NCI-H1436 treated with DMSO at 0.1 percent for 48 hours (cell line): ENCODE measurements at places on chromosomes 1 and 21.

DNA sequence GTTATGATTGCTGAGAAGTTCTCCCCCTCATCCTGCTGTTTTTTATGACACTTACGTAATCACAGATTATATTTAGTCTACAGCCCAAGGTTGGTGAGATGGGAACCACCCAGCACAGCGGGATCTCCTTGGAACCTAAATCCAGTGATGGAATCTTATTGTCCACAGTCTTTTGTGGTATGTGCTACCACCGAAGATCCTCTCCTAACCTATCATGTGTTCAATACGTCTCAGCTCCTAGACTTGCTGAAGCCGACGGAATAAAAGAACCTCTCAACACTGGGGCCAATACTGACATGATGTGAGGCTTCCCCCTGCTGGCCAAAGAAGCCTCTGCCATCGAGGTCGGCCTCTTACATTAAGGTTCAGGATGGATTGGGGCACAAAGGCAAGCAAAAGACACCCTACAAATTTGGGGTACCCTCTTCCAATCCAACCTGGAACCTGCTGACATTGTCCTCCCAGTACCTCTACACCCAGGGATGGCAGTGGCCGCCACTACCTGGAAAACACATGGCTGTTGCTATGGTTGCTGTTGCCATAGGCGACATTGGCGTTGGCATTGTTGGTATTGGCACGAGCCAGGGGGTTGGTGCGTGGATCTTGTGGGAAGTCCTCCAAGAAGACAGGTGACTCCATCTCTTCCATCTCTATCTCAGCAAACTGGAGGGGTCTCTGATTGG is 19.4 kb upstream of the KIF21B start:
- DNase-seq: no peak

DNA sequence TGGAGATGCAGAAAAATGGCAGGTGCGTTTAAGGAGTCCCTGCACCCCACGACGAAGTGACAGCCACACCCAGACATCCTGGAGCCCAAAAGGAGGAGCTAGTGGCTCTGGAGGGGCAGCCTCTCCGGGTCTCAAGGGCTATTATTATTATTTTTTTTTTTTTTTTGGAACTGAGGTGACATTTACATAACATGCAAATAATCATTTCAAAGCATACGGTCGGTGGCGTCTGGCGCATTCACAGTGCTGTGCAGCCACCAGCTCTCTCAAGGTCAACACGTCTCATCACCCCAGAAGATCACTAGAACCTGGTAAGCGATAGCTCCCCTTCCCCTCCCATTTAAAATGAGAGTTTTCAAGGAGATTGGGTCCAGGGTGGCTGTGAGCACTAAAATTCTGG is 67.5 kb upstream of the PDE9A start:
- no peak for DNase-seq

DNA sequence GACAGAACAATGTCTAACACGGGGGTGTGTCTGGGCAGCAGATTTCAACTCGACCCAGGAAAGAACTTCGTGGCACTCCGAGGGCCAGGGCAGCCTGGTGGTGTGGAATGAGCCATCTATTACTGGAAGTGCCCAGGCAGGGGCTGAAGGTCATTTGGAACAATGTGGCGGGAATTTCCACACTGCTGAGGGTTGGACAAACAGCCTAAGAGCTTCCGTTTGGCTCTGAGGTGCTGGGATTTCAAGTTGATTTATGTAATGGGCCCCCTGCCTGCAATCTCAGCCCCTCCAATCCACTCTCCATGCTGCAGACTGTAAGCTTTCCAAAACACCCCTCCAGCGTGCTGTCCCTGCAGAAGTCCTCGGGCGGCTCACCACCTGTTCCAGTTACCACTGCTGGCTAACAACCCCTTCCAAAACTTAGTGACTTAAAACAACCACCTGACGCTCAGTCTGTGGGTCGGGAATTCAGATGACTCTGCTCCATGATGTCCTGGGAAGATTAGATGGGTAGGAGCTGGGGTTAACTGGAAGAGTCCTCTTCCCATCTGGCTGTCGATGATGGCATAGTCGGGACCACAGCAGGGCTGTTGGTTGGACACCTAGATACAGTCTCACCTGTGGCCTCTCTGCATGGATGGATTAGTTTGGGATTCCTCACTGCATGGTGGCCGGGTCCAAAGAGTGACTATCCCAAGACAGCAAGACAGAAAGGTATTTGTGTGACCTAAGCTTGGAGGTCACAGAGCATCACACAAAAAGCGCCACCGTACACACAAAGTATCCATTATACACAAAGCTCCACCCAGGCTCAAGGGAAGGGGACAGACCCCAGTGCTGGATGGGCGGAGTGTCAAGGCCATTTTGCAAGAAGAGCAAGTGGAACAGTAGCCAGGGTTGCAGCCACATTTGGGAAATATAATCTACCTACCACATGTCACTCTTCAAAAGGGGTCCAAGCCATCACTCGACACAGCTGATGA is 89.7 kb upstream of the IFFO2 start:
- DNase-seq: no peak

DNA sequence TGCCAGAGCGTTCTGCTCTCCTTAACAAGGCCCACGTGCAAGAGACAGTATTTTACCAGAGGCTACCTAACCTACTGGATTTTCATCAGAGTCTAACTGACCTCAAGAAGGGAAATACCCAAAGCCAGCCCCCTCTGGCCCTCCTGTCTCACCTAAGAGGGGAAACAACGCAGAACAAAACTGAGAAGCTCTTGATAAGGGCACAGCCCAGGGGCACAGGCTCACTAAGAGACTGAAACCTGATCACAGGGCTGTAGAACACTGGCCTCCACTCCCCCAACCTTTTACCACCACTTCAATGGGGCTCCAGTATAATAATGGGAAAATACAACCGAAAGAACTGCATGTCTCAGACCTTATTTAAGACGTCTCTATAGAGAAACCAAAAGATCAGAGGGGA is 449.5 kb upstream of the CAMK1G start:
- no peak for DNase-seq

DNA sequence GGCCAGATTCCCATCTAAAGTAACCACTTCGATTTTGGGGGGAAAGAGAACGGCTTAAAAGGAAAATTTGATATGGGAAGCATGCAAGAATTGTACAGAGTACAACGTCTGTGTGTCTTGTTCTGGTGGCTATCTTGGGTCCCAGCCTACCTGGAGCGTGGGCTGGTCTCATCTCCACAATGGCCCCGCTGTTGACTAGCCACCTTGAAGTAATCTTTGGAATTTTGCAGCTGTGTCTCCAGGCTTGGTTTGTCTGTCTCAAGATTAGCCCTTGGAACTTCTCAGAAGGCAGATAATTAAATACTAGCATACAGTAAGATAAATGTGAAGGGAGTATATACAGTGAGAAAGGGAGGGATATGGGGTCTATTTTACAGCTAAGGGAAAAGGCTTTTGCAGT is 1.3 kb upstream of the CC2D1B start:
- no peak for DNase-seq

DNA sequence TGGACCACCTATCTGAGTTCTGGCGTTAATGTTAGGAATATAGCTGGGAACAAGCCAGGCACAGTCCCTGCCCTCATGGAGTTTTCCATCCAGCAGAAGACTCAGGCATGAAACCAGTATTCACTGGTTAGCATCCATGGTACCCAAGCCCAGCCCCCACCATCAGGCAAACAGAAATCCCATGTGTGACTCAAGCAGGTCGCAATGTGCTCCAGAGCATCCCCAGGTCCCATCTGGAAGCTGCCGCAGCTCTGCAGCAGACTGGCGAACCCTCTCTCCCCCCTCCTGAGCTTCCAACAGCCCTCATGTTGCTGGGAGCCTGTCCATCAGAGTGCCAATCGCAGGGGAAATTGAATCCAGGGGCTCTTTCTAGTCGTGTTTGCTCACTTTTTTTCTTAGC is 174.2 kb downstream of the RRAGC start:
- DNase-seq: no peak

DNA sequence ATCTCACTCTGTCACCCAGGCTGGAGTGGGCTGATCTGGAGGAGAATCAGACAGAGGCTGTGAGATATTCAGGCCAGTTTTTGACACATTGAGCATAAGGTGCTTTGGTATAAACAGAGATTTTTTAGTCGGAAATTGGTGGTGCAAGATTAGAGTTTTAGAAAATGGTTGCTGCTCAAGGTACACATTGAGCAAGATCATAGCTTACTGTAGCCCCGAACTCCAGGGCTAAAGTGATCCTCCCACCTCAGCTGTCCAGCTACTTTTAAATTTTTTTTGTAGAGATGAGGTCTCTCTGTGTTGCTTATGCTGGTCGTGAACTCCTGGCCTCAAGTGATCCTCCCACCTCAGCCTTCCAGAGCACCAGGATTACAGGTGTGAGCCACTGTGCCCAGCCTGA is 43.9 kb upstream of the USP1 start:
- no peak for DNase-seq

- no peak for DNase-seq
Observed at GRCh38 chr1:156854634-156855033, 4.3 kb downstream of the INSRR start.

- DNase-seq: no peak
Observed at GRCh38 chr1:66282891-66283621, 250.9 kb upstream of the SGIP1 start.

DNA sequence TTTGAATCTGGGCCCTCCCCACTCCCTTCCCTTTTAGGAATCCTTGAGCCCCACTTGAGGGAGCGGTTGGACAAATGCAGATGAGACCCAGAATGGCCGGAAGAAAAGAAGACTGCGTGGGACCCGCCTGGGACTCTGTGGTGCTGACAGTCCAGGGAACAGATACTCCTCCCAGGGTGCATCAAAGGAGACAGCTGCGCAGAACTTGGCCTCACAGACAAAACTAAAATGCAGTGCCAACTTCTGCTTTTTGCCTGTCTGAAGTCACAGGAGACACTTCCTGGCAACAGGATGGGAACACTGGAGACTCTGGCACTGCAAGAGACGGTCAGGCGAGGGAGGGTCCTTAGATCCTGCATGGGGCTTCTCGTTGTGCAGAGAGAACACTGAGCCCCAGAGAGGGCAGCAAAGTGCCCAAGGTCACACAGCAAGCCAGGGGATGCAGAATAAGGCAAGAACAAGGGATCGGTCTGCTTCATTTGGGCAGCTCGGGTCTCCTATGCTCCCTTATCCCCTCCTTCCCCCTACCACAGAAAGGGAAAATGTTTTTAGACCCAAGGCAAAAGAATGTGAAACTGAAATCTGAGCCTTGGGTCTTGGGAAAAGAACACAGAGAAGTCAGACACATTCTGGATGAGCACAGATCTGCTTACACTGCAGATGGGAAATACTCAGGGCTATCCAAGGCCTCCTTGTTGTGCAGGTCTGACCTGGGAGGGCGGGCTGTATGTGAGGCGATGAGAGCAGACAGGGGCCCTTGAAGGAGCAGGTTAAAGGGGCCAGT is 182.4 kb downstream of the TRABD2B start:
- no peak for DNase-seq

DNA sequence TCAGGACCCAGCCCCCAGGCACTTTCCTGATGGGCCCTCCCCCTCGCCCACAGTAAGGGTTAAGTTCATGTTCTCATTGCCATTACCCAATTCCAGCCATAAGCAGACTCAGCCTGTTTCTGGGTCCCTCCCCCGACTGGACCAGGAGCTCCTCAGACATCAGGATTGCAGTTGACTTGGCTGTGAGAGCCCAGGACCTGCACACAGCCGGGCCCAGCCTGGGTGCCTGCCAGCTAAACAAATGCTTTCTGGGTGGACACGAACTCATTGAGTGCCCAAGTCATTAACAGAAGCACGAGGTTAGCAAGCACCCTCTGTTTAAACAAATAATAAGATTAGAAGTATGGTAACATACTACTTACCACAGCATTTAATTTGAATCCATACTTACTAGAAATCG is 147.9 kb upstream of the POU3F1 start:
- no peak for DNase-seq

DNA sequence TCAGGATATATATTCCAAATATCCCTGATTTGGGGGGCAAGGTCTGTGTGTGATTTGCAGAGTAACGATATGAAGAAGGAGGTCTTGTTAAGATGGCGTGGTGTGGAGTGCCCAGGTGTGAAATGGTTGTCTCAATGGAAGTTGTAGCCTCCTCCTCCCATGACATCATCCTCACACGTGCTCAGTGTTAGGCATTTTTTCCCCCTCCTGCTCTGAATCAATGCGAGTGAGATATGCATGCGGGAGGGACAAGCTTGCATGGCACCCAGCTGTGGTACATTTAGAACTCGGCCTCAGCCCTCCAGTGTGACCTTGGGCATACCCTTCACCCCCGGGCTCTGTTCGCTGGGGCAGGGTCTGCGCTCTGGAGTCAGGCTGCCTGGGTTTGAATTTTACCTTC is 55.6 kb downstream of the B3GALT5 start:
- DNase-seq: no peak

DNA sequence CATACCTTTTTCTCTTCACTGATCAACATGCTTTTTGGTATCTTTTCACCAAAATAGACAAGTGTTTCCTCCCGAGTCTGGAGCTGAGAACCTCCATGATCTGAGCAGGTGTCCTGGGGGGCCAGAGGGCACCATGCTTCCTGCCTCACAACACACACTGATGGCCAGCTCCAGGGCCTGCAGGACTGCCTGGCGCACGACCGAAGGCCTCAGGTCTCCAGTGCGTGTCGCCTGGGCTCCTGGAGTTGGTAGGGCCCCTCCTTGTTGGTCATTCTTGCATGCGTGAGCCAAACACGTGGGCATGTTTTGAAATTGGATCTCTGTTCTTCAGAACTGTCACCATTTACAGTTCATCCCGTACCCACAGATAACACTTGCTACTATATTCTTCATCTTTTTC is 64.4 kb downstream of the SLC37A1 start:
- DNase-seq: no peak

DNA sequence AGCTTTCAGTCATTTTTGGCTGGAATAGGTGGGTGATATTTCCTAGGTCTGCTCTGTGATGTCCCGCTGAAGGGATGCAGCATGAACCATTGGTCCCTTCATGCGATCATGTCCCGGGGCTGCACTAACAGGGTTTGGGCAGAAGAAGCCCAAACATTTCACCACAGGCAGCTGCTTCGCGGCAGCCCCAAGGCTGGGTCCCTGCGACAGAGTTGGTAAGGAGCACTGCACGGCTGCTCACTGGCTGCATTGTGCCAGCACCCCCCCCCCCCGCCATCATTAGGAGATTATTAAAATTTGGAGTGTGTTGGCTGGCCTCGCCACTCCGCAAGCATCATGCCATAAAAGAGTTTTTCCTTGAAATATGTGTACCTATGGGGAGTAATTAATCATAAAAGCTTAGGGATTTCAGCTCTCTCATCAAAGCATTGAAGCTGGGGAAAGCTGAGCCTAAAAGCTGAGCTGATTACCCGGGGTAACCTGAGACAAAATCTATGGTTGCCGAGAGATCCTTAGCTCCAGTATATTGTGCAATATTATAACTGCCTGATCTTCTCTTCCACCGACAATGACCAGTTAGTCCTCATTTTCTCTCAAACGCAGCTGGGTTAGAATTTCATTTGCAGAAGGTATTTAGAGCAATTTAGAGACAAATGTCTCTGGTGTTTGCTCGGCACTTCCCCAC is 62.5 kb downstream of the PEX14 start:
- peak; percentile 85 for DNase-seq

DNA sequence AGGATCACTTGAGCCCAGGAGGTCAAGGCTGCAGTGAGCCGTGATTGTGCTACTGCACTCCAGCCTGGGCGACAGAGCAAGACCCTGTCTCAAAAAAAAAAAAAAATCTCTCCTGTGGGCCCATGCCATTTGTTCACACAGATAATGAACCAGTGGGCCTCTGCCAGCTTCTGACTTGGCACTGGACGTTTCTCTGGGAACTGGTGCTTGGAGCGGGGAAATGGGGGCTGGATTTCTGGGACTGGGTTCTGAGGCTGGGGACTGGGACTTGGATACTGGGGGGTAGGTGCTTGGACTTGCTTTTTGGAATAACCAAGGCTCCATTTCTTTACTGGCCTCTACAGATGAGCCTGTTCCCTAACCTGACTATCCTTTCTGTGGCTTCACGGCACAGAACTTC is 9.7 kb downstream of the IFI6 start:
- no peak for DNase-seq

- DNase-seq: no peak
Observed at GRCh38 chr1:101055623-101056022, 30.0 kb upstream of the DPH5 start.
